MV-4-11 (cell line): ENCODE measurements at places on chromosomes 5 and 9.

DNA sequence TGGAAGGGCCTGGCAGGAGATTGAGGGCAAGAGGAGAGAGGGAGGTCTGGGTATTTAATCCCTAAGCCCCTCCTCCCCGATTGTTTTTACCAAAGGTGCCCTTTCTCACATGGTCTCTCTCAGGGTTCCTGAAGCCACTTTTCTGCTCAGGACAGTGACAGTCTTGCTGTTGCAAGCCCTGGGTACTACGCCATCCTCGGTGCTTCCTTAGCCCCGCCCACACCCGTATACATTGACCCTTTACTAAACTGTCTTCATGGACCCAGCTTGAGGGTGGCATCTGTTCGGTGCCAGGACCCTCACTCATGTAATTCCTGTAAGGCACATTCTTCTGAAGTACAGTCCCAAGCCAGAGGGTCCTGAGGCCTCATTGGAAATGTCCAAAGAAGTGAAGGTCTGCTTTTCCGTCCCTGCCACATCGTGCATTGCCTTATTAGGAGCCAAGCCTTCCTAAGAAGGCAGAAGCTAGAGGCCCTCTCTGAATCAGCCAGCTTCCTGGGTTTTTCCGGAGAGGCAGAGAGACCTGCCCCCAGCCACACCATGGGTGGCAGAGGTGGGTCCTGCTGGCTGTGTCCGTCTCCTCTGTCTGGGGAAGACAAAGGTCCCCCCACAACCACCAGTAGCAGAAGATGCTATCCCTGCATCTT lies 1.9 kb upstream of the SH3PXD2B start:
- no peak for DNase-seq

DNA sequence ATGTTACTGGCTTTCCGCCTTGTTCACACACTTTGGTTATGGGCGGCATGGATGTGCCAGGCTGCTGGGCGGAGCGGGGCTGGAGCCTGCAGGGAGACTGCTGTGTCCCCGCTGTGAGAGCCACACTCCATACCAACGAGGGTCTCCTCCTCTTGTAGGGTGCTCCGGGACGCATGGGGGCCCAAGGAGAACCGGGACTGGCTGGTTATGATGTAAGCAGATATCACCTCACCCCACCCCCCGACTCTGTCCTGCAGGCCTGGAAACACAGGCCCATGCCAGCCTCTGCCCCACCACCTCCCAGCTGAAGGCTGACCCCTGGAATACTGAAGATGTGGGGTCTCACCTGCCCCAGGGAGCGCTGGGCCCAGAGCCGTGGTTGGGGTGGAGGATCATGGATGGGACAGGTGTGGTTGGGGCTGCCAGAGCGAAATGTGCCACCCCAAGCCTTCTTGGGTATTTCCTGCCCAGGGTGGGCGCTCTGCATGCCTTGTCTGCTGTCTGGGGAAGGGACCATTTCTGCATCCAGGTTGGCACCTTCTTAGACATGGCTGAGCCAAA lies 39.3 kb upstream of the ORM1 start:
- no peak for DNase-seq

- peak; percentile 78 for DNase-seq
Observed at GRCh38 chr5:140133514-140134167, 7.9 kb downstream of the IGIP start.

- DNase-seq = no peak
Observed at GRCh38 chr9:21634951-21635350, 152.8 kb upstream of the IFNE start.

DNA sequence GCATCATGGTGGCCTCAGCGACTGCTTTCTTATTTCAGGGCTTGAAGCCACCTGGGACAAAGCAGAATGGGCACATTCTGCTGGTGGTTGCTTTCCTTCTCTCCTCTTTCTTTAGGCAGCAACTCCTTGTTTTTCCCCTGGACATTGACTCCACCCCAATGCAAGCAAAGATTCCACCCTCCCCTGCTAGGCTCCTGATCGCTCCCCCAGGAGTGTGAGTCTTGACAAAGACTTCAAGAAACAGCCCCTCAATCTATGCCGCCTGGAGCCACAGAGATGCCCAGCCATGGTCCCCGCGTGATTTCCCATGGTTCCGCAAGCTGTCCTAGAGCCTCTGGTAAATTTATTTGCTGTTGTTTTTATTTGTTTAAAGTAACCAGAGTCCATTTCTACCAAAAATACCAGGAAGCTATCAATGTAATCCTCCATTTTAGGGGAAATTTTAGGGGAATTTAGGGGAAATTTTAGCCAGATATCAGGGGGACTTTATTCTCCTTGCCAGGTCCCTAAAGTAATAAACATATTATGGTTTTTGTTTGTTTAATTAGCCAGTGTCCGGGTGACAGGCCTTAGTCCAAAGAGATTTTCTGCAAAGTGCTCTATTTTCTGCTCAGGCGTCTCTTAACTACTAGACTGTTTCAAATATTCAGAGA lies 2.3 kb downstream of the KCNMB1 start:
- DNase-seq = no peak

GRCh38 chr5:162824360-162824759 lies 613.0 kb upstream of the CCNG1 start:
- DNase-seq = peak; percentile 86

GRCh38 chr5:2353871-2354440 lies 397.5 kb downstream of the IRX2 start:
- DNase-seq = no peak

- no peak for DNase-seq
Observed at GRCh38 chr5:119478781-119479180, 26.5 kb downstream of the HSD17B4 start.

DNA sequence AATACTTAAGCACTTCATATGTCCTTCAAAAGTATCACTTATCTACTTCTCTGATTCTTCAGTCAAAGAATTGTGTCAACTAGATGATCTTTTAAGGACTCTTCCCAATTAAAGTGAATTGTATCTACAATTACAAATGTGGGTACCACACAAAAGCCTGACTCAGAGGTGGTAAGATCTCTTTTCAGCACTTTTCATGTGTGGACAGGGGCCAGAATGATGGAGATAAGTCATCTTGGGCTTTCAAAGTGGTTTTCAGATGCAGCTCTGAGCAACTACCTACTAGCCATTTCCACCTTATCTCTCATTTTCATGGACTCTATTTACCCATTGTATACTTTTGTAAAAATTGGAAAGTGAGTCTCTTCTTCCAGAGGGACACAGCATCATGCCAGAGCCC lies 8.4 kb downstream of the COX7C start:
- DNase-seq = no peak

GRCh38 chr5:88081877-88082276 lies 186.8 kb downstream of the TMEM161B start:
- no peak for DNase-seq

DNA sequence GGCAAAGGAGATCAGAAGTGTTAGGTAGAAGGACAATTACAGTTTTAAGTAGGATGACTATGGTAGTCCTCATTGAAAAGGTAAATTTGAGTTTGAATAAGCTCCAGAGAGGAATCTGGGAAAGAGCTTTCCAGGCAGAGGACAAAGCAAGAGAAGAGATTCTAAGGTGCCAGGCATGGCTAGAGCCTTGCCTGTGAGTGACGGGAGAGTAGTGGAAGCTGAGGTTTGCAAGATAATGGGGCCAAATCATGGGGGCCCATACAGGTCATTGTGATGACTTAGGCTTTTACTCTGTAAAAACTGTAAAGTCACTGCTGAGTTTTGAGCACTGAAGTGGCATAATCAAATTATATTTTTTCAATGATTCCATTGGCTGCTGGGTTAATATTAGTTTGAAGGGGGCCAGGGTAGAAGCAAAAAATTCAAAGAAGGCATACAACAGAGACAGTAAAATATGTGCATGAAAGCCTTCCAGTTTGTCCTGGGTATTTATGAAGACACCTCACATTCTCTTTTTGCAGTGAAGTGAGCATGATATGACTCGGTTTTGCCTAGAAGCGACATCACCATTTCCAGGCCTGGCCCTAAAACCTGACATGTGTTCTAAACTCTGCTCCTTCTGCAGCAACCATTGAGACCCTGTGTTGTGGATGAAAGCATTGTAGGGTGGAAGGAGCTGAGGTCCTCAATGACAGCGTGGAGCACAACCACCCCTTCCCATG lies 279.8 kb upstream of the TNC start:
- DNase-seq = no peak

DNA sequence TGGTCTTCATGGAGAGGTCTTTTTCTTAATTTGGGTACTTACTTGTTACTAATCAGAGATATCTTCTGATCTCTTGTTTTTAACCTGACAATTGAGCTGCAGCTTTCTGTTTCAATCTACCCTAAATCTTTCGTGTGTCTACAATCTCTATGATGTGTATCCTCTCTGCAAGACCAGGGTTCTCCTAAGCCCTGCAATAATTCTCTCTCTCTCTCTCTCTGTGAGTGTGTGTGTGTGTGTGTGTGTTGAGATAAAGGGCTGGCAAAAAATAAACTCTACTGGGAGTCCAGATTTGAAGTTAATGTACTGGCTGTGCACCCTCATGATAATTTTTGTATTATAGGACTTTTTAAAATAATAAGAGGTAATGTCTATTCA lies 57.8 kb upstream of the FBXL7 start:
- DNase-seq = no peak

DNA sequence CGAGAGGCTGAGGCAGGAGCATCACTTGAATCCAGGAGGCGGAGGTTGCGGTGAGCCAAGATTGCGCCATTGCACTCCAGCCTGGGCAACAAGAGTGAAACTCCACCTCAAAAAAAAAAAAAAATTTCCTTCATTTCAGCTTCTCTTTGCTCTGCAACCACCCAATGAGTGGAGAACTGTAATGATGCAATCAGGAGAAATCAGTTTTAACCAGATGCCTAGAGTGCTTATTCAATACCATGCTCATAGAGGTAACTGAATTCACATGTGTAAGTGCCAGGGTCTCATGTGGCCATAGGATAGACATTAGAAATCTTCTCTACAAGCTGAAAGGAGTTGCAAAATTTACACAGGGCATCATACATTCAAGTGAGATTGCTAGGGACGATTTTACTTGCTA lies 70.6 kb downstream of the HMHB1 start:
- DNase-seq = peak; percentile 53

- no peak for DNase-seq
Observed at GRCh38 chr9:9855177-9856078, 757.4 kb downstream of the PTPRD start.

DNA sequence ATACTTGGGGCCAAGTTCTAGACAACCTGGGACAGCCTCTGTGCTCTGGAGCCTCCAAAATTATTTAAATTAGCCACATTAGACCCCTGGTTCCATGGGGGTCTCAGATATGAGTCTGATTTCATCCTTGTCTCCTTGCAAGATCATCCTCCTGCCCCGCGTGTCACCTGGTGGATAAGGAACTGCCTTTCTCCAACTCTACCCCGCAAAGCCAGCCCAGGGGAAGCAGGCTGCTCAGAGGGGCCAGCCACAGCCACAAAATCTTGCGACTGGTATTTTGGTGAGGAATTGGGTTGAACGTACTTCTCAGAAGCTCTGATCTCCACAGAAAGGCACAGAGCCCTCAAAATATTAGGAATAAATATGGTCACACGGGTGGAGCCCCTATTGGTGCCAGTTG lies 101.2 kb downstream of the AK8 start:
- no peak for DNase-seq

DNA sequence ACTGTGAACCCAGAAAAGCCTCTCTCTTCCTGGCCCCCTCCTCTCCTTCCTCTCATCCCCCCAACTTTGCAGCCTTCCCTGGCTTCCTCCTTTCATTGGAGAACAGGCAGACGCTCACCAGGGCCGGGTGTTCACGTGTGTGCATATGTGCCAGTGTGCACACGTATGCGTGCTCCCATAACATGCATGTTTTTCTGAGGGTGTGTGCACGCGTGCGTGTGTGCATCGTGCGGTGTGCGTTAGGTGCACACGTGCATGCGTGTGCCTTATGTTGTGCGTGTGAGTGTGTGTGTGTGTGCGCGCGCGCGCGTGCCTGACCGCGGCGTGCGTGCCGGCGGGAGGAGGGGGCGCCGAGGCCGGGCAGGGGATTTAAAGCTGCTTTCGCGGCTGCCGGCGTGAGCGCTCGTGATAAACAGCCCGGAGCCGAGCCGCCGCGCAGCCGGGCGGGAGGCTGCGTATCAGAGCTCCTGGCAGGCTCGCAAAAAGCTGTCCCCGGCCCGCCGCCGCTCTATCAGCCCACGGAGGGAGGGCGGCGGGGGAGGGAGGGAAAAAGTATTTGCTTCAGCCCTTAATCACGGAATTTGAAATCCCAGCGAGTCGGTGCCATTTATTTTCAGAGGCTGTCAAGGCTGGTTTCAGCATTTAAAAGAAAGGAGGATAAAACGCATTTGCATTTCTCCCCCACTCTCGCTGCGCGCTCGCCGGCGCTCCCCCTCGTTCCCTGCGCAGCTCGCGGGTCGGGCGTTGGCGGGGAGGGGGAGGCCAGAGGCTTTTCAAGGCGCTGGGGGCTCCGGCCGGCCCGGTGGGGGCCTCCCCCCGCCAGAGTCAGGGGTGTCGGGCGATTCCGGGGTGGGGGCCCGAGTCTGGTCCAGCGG lies 183.9 kb downstream of the C9orf50 start:
- DNase-seq = no peak

- no peak for DNase-seq
Observed at GRCh38 chr5:140576776-140577201, 12.2 kb downstream of the SLC35A4 start.

GRCh38 chr9:77384406-77384805 lies 207.1 kb downstream of the VPS13A start:
- DNase-seq = no peak

- DNase-seq = peak; percentile 18
Observed at GRCh38 chr5:180522330-180522729, 28.2 kb downstream of the CNOT6 start.

- DNase-seq = no peak
Observed at GRCh38 chr5:14684757-14685156, 20.2 kb downstream of the OTULIN start.

- peak; percentile 99 for DNase-seq
Observed at GRCh38 chr5:54785729-54786591, 199.4 kb downstream of the ESM1 start.

DNA sequence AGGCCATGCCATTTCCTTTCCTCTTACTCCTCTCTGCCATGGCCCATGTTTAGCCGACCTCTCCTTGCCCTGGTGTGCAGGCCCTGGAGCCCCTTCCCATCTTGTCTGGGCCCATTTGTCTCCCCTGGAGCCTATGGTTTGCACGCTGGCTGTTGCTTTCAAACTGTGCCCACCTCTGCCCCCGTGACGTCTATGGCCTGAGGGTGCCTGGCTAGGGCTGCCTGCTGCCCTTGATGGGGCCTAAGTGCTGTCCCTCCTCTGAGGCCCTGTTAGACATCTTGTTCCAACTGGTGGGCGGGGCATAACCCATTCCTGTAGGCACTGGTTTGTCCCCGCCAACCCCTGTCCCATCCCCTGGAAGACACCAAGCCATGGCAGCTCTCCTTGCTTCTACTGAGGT lies 22.7 kb upstream of the ENHO start:
- DNase-seq = no peak

GRCh38 chr5:14357851-14358250 lies 214.7 kb downstream of the TRIO start:
- no peak for DNase-seq

GRCh38 chr9:6965566-6965965 lies 207.8 kb downstream of the KDM4C start:
- no peak for DNase-seq
